GM12865 (cell line): ENCODE measurements at places on chromosomes 2 and 18.

DNA sequence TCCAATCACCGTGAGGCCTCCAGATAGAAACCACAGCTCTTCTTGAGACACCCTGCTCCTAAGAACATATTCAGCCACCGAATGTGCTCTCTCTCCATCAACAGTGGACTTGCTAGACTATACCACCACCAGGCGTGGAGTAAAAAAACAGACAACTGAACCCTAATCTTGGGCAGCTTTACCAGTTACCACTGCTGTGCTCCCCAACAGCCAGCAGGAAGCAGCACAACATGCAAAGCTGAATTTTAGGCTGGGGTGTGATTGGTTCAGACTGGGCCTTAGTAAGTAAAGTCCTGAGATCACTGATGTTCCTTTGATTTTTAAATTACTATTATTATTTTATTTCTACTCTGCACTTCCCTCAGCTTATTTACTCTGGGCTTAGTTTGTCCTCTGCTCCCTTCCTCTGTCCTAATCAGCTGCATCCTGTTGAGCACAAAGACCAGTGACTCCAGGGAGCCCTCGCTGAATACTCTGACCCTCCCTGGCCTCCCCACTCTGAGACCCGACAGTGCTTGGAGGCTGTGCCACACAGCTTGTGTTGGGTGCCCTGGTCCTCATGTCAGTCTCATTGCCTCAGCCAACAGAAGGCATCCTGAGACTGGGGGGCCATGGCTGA, 21.9 kb downstream of the MRPL35 start:
- peak; percentile 81 for DNase-seq

- DNase-seq = no peak
These were observed 140.0 kb upstream of the NOL4 start for GRCh38 chr18:34364699-34365098.

GRCh38 chr2:168120730-168121129, 126.7 kb downstream of the STK39 start:
- DNase-seq = no peak

GRCh38 chr18:72648481-72648960, 104.4 kb upstream of the CBLN2 start:
- no peak for DNase-seq

DNA sequence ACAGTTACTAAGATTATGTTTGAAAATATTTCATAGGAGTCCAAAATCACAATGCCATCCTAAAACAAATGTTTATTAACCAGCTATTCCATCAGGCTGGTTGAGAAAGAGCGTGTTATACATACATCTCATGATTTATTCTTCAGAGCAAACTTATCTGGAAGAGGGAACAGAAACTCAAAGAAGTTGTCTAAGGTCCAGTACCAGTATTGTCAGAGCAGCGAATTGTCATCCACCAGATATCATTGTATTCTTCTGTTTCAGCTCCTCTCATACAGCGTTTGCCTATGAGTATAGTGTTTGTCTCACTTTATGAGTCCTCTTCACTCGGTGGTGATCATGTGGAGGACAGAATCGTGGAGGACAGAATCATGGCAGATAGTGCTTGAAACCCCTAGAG, 238.2 kb downstream of the OSR1 start:
- no peak for DNase-seq

GRCh38 chr2:50995610-50996009, 36.3 kb downstream of the NRXN1 start:
- DNase-seq = no peak

- DNase-seq = peak; percentile 23
These were observed 308.4 kb downstream of the XIRP2 start for GRCh38 chr2:167196461-167197252.

DNA sequence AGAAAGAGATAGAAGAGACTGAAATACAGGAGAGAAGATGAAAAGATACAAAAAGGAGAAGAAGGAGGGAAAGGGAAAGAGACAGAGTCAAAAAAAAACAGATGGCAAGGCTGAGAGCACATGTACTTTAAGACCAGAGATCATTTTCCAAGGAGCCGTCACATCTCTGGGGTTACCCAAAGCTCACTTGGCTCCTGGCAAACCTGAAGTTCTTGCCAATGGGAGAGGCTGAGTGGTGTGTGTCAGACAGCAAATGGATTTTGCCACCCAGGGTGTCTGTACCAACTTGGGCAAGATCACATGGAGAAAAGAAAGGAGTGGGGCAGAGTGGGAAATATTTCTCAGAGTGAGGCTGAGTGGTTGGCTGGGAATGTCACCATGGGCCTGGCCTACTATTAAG, 219.3 kb upstream of the TNP1 start:
- no peak for DNase-seq

- no peak for DNase-seq
These were observed 94.2 kb upstream of the SP3 start for GRCh38 chr2:174059178-174059883.

- no peak for DNase-seq
These were observed 1092.0 kb upstream of the LRRTM1 start for GRCh38 chr2:81396417-81397019.

DNA sequence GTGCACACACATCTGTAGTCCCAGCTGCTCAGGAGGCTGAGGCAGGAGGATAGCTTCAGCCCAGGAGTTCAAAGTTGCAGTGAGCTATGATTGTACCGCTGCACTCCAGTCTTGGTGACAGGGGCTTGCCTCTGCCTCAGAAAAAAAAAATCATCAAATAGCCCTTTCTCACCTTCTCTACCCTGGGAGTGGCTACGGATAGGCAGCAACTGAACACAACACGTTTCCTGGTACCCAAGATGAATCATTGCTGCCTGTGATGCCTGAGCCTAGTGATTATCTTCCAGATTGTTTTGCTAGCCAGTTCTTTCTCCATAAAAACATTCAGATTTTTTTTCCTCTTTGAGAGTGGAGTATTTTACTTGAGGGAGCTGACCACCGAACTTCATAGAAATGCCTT, 13.5 kb downstream of the INPP4A start:
- no peak for DNase-seq

- DNase-seq = no peak
These were observed 81.7 kb downstream of the MAP4K4 start for GRCh38 chr2:101779190-101779589.

DNA sequence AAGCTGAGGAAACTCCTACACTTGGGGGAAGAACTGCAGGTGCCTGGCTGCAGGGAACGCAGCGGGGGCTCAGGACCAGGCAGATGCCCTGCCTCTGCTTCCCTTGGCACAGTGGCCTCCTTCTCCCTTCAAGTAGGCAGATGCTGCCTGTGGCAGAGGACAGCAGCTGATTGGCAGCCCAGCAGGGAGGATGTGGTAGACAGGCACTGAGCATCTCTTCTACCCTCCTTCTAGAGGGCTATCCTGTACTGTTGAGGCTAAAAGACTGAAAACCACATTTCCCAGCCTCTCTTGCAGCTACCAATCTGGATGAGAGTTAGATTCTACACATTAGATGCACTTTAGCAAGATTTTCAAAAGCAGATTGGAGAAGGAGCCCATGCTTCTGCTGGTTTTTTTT, 105.7 kb downstream of the MSH2 start:
- DNase-seq = no peak

DNA sequence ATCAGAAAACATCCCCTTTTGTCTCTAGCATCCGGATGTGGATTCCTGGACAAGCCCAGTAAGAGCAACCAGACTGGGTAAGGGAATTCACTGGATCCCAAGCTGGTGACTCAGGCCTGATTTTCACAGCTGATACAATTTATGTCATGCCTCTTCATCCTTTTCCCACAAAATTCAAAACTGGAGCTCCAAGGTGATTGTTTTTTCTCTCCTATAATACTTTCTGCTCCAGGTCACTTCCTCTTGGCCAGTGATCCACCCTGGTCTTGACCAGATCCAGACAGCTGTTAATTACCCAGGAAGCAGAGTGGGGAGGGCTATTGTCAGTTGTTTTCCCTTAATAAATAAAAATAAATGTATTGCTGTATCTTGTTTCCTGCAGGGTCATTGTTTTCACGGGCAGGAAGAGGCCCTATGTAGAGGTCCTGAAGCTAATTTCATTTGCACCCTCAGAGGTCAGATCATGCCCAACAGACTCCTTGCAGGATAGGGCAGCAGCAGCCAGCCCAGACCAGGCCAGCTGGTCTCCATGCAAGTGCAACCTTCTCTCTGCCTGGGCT, 57.6 kb downstream of the EVA1A start:
- DNase-seq = no peak

- no peak for DNase-seq
These were observed 205.1 kb downstream of the MEMO1 start for GRCh38 chr2:31805688-31806087.

GRCh38 chr2:28282248-28282647, 110.4 kb upstream of the FOSL2 start:
- DNase-seq = no peak

DNA sequence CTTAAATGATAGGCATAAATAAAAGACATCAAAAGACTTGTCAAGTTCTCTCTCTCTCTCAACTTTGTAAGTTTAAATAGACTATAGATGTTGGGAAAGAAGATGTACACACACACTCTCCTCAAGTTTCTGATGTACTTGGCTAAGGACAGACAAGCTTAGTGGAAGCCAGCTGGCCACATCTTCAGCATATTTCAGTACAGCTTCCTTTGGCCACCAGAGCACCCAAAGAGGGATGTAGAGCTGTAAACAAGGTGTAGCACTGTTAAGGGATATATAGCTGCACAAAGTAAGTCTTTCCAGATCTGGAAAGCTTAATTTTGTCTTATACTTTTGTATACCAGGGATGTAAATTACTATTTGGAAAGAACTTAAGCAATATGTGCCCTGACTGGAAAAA, 64.3 kb upstream of the MSTN start:
- peak; percentile 14 for DNase-seq

GRCh38 chr2:1518331-1518803, 105.1 kb downstream of the TPO start:
- no peak for DNase-seq

DNA sequence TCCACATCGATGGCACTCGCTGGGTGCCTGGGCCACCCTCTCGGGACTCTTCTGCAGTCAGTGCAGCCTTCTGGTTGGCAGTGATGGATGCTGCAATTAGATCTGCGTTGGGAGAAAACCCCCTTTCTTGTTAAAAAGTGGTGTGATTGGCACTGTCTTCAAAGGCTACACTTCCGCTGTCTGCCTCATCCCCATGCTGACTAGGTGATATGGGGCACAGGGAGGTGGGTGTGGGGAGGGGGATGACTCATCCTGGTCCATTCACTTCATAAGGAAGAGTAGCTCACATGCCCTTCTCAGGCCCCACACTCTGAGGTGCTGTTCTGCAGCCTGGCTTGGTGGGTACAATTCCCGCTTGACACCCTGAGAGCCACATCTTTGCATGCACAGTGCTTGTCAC, 77.4 kb downstream of the THNSL2 start:
- peak; percentile 2 for DNase-seq

- no peak for DNase-seq
These were observed 152.0 kb downstream of the INSIG2 start for GRCh38 chr2:118240276-118240675.

- DNase-seq = no peak
These were observed 64.3 kb upstream of the EPAS1 start for GRCh38 chr2:46232860-46233259.

- DNase-seq = peak; percentile 77
These were observed 40.2 kb downstream of the MYOM1 start for GRCh38 chr18:3179430-3180089.

DNA sequence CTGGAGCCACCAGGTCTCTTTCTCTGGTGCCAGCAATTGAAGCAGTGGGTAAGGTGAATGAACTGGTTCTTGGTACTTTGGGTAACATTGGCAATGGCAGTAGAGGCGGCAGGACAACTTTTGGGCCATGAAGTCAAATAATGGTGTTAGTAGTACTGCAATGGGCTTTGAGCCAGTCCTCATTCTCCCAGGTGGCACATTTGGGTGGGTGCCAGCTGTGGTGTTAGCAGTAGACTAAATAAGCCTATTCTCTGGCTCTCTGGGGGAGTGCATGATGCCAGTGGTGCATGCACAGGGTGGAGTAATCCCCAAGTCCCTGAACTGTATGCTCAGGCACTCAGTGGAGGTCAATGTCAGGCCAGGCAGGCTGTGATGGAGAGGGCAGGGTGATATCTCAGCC, 120.2 kb upstream of the LRRTM4 start:
- no peak for DNase-seq

DNA sequence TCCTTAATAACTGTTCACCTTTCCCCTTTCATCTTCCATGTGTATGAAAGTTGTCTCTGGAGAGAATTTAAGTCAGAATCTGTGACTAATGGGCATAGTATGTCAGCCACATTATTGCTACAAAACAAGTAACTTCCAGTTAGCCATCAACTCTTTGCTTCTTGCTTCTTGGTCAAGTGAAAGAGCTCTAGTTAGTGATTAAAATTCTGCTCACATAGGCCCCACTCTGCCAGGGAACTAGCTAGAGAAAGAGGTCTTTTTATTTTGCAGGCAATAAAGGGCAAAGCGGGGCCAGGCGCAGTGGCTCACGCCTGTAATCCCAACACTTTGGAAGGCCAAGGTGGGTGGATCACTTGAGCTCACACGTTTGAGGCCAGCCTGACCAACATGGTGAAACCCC, 64.6 kb downstream of the COLEC12 start:
- no peak for DNase-seq

DNA sequence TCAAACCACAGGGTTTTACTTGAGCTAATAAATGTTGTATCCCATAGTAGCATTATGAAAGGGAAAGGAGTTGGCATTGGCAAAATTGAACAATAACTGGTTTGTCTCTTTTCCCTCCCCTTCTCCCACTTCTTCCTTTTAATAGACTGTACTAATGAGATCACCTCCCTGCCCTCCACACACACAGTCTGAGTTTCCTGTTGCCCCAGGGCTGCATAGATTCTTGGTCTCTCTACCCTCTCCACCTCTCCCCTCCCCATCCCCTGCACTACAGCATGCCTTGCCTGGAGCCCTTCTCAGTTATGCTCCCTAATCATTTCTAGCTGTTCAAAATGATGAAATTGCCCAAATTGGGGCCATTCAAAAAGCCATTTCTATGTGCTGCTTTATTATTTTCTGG, 37.2 kb upstream of the NEMP2 start:
- DNase-seq = no peak

GRCh38 chr2:44952143-44952805, 10.8 kb downstream of the SIX3 start:
- peak; percentile 70 for DNase-seq

DNA sequence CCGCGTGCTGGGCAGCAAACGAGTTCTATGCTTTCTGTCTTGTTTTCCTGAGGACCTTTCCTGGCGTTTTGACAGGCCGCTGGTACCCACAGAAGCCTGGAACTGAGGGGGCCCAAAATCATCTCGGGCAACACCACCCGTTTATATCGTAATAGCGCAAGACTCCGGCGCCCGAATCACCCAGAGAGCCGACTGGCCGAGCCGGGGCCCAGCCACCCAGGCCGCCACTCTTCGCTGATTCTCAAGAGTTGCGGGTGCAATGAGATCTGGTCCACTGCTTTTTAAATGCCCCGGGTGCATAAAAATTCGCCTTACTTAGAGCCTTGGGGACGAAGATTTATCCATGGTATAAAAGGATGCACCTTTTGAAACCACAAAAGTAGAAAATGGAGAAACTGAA, 6.2 kb upstream of the SPATA3 start:
- DNase-seq = no peak
